CD4-positive, alpha-beta T cell treated with Interleukin-15 for 1 hour (primary cell): ENCODE measurements at places on chromosomes 3 and 15.

DNA sequence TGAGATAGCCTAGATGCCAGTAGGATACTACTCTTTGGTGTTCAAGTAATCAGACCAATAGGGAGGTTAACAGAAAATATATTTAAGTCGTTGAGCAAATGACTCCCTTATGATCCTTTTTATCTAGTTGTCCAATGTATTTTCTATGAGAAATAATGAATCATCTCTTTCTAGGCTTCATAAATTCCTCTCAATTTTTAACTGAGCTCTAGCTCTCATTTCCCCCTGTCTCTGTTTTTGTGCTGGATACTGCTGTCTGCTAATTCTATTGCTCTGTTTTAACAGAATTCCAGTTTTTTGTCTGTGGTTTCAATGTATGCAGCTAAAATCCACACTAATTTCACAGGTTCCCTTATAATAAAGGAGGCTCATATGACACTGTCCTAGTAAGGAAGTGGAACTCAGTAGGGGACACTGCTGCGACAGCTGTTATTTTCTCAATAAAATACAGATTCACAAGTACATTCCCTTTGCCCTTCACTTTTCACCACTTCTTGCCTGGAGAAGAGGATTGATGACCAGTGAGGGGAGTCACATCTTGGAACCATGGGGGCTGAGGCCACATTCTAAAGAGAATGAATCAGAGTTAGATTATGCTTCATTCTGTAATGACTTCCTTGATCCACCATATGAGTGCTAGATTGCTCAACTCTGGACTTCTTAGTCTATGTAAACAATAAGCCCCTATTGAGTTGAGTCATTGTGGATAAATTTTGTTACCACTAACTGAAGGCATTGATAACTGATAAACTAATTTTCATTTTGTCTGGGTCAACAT lies 558.7 kb upstream of the KCNMB2 start:
- DNase-seq = no peak

DNA sequence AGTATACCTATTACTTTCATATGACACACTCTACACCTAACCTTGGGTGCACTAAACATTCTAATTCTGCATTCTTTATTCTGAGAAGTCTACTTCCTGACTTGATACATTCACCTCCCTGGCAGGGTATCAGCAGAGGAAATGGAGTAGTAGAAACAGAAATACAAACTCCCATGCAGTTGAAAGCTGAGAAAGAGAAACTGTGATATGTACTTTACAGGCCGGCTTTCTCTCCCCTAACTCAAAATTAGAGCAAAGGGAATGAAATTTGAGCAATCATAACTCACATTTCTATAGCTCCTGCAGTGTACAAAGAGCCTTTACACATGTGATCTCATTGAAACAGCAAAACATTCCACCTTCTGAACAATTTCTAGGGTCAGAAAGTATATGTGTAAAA lies 135.5 kb upstream of the COL8A1 start:
- DNase-seq = no peak

DNA sequence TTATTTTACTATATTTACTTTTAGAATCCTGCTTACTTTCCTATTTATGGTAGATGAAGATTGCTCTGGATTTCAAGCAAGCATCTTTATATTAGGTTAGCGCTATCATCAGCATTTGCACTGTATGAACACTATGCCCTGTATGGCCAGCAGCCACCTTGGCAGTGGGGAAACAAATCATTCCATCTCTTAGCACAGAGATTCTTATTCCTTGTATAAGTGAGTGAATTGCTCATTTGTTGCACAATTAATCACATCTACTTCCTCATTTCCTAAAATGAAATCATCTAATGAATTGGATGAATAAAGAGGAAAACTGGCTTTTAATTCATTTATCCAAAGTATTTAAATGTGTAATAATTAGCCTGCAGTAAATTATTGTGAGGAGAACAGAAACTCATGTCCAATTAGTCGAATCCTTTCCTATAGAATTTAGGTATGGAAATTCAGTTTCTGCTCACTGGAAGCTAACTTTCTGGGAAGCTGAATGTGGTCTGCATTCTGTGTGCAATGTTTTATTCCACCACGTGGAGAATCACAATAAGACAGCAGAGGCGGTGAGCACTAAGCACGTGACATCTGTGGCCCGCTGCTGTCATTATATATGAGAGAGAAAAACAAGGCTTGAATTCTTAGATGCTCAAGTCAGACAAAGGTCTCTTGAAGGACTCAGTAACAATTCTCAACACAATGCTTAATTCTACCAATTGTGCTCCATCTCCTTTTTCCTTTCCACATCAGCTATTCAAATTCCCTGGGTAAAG lies 93.4 kb downstream of the PEX5L start:
- DNase-seq = no peak

DNA sequence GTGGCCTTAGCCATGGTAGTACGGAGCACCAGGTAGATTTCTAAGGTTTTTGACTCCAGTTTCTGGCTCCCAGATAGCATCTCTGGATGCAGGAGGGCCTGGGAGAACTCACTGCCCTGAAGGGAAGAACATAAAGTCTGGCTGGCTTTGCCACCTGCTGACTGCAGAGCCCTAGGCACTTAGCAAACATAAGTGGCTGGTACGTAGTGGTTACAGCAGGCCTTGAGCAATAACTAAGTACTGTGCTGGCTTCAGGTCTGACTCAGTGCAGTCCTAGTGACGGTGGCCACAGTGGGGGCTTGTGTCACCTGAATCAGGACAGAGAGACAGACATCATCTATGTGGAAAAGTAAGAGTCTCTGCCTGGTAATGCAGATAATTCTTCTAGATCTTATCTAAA lies 871.1 kb downstream of the PDCD6IP start:
- DNase-seq = no peak

DNA sequence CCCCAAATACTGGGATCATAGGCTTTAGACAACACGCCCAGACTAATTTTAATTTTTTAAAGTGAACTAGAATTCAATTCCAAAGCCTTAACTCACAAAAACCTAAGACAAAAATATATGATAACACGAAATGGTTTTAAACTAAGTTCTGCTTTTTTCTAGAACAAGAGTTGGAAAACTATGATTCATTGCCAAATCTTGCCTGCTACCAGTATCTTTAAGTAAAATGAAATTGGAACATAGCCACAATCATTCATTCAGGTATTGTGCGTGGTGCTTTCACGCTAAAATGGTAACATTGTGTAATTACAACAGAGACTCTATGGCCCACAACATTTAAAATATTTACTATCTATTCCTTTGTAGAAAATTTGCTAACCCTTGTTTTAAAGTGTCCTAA lies 488.0 kb upstream of the ZNF385D start:
- no peak for DNase-seq

- no peak for DNase-seq
These were observed 39.1 kb upstream of the LRTM1 start for GRCh38 chr3:54966979-54967378.

GRCh38 chr3:175655351-175655750 lies 796.2 kb downstream of the NAALADL2 start:
- DNase-seq = no peak

- no peak for DNase-seq
These were observed 84.6 kb upstream of the DPH6 start for GRCh38 chr15:35630532-35630931.

- DNase-seq = no peak
These were observed 41.4 kb downstream of the TMEM108 start for GRCh38 chr3:133079621-133080020.

- no peak for DNase-seq
These were observed 22.1 kb upstream of the DET1 start for GRCh38 chr15:88568589-88568988.

DNA sequence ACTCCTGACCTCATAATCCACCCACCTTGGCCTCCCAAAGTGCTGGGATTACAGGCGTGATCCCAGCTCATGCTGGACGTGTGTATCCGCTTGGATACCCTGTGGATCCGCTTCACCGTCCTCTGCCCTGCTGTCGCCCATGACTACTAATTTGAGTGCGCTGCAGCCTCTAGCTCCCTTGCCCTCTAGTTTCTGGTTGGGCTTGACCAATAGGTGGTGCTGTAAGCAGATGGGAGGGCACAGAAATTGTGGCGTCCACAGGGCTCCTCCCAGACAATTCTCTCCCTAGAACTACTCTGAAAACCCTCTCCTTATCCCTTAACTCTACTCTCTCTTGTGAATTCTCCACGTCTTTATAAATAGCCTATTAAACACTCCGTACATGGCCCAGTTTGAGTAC lies 36.2 kb downstream of the ZPLD1 start:
- DNase-seq = no peak

GRCh38 chr3:39062180-39062579 lies 10.4 kb downstream of the WDR48 start:
- DNase-seq = no peak

DNA sequence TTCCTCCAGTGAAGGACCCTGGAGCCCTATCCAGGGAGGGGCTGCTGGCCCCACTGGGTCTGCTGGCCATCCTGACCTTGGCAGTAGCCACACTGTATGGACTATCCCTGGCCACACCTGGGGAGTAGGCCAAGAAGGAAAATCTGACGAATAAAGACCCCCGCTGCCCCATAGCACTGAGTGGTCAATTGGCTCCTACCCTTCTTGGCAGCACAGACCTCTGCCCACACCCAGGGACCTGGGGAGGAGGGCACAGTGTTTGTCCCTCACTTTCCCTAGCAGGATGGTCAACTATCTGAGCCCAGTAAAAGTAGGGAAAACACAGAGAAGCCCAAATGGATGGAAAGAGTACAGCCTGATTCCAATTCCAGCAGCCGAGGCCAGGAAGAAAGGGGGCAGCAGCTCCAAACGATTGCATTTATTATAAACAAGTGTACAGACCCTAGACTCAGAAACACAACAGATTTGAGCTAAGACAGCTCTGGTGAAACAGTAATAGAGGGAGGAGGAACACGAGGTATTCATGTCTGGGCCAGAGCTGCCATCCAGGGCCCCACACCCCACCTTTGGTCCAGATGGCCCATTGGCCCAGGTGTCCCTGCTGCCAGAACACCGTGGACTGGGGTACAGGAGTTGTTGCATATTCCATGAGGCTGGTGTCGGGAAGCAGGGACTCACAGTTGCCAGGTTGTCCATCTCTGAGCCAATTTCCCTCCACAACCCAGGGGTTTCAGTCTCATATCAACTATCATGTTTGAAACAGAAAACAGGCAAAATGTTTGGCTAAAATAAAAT lies 21.1 kb downstream of the ATRIP start:
- DNase-seq = no peak

DNA sequence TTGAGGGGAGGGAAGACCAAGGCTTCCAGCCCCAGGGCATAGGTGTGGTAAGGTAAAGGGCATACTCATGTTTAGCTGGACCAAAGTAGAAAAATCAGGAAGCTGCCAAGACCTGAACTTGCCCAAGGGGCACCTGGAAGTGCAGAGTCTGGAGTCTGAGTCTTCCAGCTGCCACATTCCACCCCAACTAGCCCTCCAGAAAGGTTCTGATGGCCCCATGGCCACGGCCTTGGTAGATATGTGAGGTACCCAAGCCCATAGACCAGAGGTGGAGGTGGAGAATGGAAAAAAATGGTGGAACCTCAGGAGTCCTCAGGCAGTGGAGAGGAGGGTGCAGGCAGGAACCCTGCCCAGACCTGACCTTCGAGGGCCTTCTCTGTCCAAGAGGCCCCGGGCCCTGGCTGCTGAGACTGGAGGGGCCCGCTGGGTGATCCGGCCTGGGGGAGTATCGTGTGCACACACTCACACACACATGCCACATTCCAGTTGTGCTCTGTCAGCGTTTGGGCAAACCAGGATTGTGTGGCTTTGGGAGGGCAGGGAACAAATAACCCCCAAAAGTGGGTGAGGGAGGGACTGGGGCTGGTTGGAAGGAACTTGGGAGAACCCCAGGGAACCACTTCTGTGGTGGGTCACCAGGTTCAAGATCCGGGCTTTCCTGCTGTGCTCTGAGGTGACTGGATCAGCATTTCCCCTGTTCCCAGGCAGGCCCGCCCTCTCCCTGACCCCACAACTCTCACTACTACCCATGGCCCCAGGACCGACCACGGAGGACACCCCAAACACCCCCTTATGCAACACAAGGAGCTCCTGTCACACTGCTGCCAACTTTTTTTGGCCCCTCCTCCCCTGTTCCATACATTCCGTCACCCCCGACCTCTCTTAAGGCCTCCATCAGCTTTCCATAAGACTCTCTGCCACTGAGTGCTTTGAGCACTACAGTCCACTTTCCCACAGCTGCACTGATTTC lies 11.6 kb downstream of the MYL3 start:
- DNase-seq = no peak

DNA sequence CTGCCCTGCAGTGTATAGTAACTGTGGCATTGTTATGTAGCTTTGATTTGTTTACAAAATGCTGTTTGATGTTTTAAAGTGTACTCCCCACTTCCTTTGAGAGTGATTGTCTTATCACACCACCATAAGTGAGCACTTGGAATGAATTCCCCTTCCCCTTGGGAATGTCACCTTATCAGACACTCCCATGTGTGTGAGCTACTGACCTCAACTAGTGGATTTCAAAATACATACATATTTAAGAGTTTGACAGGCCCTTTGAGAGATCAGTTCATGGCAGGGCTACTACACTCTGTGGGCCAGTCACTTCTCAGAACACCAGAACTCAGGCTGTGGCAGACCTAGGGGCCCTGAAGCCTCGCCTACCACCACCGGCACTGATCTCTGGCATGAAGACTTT lies 547.6 kb downstream of the NR2F2 start:
- no peak for DNase-seq

DNA sequence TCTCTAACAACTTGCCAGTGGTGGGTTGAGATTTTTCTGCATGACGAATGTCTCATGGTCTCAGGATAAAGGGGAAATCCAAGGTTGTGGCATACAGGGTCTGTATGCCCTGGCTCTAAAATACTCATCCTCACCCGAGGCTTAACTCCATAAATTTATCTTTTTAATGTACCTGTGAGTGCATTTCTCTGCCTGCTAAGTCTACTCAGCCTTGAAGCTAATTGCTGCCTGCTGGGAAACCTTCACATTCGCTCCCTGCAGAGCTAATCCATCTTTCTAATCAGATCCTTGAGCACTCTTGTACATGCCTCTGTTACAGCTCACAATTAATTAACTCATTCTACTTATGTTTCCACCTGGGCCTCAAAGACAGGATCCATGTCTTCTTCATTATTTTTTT lies 93.8 kb downstream of the CMSS1 start:
- DNase-seq = no peak

DNA sequence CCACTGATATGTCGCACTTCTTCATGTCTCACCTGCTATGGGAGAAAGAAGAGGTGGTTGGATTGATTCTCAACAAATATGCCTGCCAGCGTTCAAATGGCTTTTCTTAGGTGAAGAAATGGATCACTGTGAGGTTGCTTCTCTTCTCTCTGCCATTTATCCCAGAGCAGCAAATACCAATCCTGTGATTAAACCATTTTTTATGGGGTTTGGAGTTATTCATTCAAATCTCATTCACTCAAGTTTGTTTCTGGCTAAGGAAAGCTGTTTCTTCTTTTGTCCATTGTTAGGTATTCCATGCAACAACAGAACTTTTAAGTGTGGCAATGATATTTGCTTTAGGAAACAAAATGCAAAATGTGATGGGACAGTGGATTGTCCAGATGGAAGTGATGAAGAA lies 12.2 kb upstream of the C3orf52 start:
- no peak for DNase-seq

- no peak for DNase-seq
These were observed 126.2 kb upstream of the PTX3 start for GRCh38 chr3:157310329-157311052.
